ENCODE measurements at places on chromosomes 12 and 14. TPM values are rescaled to one million over a fixed set of nuclear protein-coding genes. Genes with fewer than 3 reads are reported as not detected.

- no peaks in the 10 kb centered on the region for H3K36me3 ChIP-seq
- DNase-seq = no peak
- no peak overlapping the region for H3K4me3 ChIP-seq
- H3K27me3 ChIP-seq = no peaks in the 10 kb centered on the region
- no peaks in the 10 kb centered on the region for H3K4me1 ChIP-seq
These were observed 167.9 kb downstream of the PHETA1 start for GRCh38 chr12:111201036-111201435.

- no peak overlapping the region for H3K27ac ChIP-seq
- no peak overlapping the region for H3K4me3 ChIP-seq
- no peaks in the 10 kb centered on the region for H3K27me3 ChIP-seq
- H3K4me1 ChIP-seq = no peaks in the 10 kb centered on the region
- H3K36me3 ChIP-seq = peaks cover 10% of the 10 kb centered on the region
- no peak for DNase-seq
These were observed 35.8 kb downstream of the CCNK start for GRCh38 chr14:99516871-99517642.

The ASCL1 gene
- total RNA-seq = 0.34 TPM

GRCh38 chr12:29731591-29731990, 52.2 kb downstream of the TMTC1 start:
- no peak for DNase-seq
- no peak overlapping the region for H3K27ac ChIP-seq
- no peaks in the 10 kb centered on the region for H3K36me3 ChIP-seq
- H3K27me3 ChIP-seq = no peaks in the 10 kb centered on the region
- H3K4me1 ChIP-seq = no peaks in the 10 kb centered on the region
- no peak overlapping the region for H3K4me3 ChIP-seq

DNA sequence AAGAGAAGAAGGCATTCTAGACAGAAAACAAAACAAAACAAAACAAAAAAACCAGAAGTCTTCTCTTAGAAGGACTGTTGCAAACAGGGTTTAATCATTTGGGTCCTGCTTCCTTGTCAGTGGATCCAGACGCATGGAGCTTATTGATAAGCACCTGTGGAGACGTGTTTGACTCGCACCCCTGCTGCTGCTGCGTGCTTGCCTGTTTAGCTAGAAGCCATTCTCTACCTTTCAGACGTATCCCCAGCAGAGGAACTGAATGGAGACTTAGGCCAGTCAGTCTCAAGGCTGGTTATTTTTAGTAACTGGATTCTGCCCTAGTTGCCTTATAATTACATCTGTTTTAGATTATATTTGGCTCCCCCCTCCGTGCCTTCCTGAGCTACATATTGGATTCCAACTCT, 186.1 kb upstream of the EEA1 start:
- no peak overlapping the region for H3K4me3 ChIP-seq
- H3K27ac ChIP-seq = no peak overlapping the region
- no peaks in the 10 kb centered on the region for H3K36me3 ChIP-seq
- H3K4me1 ChIP-seq = no peaks in the 10 kb centered on the region
- no peaks in the 10 kb centered on the region for H3K27me3 ChIP-seq

- no peaks in the 10 kb centered on the region for H3K36me3 ChIP-seq
- no peak for DNase-seq
- H3K4me3 ChIP-seq = no peak overlapping the region
- H3K27me3 ChIP-seq = peaks cover 5% of the 10 kb centered on the region
- no peaks in the 10 kb centered on the region for H3K4me1 ChIP-seq
- H3K27ac ChIP-seq = no peak overlapping the region
These were observed 37.2 kb downstream of the SLC35F4 start for GRCh38 chr14:57828713-57829112.

DNA sequence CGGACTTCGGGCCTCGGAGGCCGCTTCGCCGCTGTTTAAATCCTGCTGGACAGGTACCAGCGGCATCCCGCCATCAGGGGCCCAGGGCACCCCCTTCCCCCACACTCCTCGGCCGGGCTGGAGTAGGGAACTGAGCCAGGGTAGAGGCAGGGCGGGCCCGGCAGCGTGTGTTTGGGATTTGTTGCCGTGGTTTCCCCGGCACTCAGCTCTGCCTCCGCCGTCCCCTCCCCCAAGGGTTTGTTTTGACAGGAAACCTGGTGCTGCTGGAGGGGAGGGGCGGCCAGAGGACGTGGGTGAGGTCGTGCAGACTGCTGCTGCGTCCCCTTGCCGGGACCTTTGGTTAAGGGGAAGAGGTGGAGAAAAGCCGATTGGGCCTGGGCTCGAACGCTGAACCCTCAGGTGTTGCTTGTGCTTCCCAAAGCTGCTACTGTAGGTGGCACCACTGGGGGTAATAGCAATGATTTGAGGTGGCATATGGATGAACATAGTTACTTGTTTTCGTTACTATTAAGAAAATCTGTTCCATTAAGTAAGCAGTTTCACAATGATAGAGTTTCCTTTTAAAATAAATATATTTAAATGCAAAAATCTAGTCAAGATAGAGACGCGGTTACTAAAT, 778 bp downstream of the TCP11L2 start:
- no peaks in the 10 kb centered on the region for H3K4me1 ChIP-seq
- no peaks in the 10 kb centered on the region for H3K36me3 ChIP-seq
- peak; percentile 93 for DNase-seq
- peak overlapping the region; percentile 93 for H3K4me3 ChIP-seq
- H3K27ac ChIP-seq = peak overlapping the region; percentile 97

The HOXC12 gene
- total RNA-seq = not detected

The BIN2 gene
- total RNA-seq = 4.0 TPM

GRCh38 chr12:18864900-18865561, 127.1 kb downstream of the CAPZA3 start:
- H3K4me3 ChIP-seq = no peak overlapping the region
- DNase-seq = no peak
- H3K27me3 ChIP-seq = no peaks in the 10 kb centered on the region
- no peak overlapping the region for H3K27ac ChIP-seq

GRCh38 chr14:75579338-75579864, 981 bp downstream of the FLVCR2 start:
- H3K4me3 ChIP-seq = peak overlapping the region; percentile 78
- peak; percentile 58 for DNase-seq
- no peaks in the 10 kb centered on the region for H3K36me3 ChIP-seq
- no peaks in the 10 kb centered on the region for H3K4me1 ChIP-seq
- H3K27ac ChIP-seq = peak overlapping the region; percentile 83

GRCh38 chr12:71958056-71958455, 19.4 kb downstream of the TPH2 start:
- no peak for DNase-seq
- H3K27ac ChIP-seq = peak overlapping the region; percentile 21
- H3K27me3 ChIP-seq = no peaks in the 10 kb centered on the region
- H3K4me1 ChIP-seq = peaks cover 39% of the 10 kb centered on the region

DNA sequence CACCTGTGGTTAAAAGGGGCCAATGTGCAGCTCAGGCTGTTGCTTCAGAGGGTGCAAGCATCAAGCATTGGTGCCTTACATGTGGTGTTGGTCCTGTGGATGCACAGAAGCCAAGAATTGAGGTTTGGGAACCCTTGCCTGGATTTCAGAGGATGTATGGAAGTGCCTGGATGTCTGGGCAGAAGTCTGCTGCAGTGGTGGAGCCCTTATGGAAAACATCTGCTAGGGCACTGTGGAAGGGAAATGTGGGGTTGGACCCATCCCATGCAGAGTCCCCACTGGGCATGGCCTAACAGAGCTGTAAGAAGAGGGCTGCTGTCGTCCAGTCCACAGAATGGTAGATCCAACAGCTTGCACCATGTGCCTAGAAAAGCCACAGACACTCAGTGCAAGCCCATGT, 36.6 kb downstream of the PCNX1 start:
- no peak overlapping the region for H3K4me3 ChIP-seq
- H3K36me3 ChIP-seq = peaks cover 6% of the 10 kb centered on the region
- no peaks in the 10 kb centered on the region for H3K4me1 ChIP-seq
- DNase-seq = no peak

- H3K36me3 ChIP-seq = no peaks in the 10 kb centered on the region
- no peaks in the 10 kb centered on the region for H3K4me1 ChIP-seq
- no peak overlapping the region for H3K4me3 ChIP-seq
- DNase-seq = no peak
- no peaks in the 10 kb centered on the region for H3K27me3 ChIP-seq
- no peak overlapping the region for H3K27ac ChIP-seq
These were observed 324.0 kb upstream of the PDE3A start for GRCh38 chr12:20044351-20044750.

The CIT gene
- total RNA-seq = 12.8 TPM

- no peak overlapping the region for H3K4me3 ChIP-seq
- no peak for DNase-seq
- H3K36me3 ChIP-seq = no peaks in the 10 kb centered on the region
- no peaks in the 10 kb centered on the region for H3K4me1 ChIP-seq
- H3K27ac ChIP-seq = no peak overlapping the region
- H3K27me3 ChIP-seq = no peaks in the 10 kb centered on the region
These were observed 5.6 kb upstream of the ADGRD1 start for GRCh38 chr12:130948136-130948535.

DNA sequence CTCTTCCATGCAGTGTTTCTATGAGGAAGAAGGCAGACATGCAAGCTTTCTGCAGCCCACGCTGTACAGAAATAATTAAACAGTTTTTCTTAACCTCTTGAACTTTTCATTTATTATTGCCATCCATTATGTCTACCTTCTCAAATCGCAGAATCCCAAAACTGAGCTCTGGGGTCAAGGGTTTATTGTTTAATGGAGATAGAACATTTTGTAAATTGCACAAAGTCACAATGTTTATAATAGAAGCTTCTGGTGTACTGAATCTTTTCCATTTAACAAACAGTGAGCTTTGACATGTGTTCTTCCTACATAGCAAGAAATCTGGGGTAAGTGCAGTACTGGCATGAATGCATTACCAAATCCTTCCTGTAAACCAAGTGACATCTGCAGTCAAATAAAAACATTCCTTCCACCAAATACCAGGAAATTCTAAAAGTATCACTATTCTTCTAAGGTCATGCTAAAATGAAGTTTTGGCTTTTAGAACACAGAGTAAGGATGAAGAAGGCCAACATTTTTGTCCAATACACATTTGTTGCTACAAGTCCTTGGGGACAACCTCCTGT, 385.3 kb upstream of the DDHD1 start:
- no peak overlapping the region for H3K4me3 ChIP-seq
- no peaks in the 10 kb centered on the region for H3K4me1 ChIP-seq
- H3K27ac ChIP-seq = no peak overlapping the region
- no peak for DNase-seq
- no peaks in the 10 kb centered on the region for H3K27me3 ChIP-seq

DNA sequence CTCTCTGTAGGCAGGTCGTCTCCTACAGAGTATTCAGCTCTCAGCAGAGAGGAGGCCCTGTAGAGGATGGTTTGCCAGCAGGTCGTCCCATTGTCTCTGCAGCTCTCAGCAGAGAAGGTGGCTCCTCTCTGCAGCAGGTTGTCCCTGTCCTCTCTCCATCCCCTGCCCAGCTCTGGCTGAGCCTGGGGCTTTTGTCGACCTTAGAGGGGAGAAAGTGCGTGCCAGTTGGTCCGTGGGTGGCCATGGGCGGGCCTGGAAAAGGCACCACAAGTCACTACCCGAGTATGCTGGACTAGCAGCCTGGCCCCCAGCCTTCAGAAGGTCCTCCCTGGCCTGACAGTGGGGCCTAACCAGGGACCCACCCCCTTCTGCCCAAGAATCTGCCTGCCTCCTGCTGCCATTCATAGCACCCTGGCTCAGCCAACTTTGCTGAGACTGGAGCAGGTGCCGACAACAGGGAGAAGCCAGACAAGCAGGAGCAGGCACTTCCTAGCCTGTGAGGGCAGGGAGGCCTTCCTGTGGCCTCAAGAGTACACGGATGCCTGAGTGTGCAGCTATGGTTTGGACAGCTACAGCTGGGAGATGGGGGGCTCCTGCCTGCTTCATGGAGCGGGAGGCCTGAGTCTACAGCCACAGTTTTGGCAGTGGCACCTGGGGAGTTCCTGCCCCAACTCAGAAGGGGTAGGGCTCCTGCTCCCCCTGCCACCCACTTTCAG, 59.7 kb upstream of the KCNH3 start:
- H3K4me3 ChIP-seq = no peak overlapping the region
- H3K4me1 ChIP-seq = no peaks in the 10 kb centered on the region
- H3K27ac ChIP-seq = no peak overlapping the region
- no peaks in the 10 kb centered on the region for H3K27me3 ChIP-seq

- H3K27me3 ChIP-seq = no peaks in the 10 kb centered on the region
- H3K27ac ChIP-seq = no peak overlapping the region
- DNase-seq = no peak
- H3K4me1 ChIP-seq = no peaks in the 10 kb centered on the region
These were observed 25.3 kb downstream of the GRIN2B start for GRCh38 chr12:13956060-13956590.

DNA sequence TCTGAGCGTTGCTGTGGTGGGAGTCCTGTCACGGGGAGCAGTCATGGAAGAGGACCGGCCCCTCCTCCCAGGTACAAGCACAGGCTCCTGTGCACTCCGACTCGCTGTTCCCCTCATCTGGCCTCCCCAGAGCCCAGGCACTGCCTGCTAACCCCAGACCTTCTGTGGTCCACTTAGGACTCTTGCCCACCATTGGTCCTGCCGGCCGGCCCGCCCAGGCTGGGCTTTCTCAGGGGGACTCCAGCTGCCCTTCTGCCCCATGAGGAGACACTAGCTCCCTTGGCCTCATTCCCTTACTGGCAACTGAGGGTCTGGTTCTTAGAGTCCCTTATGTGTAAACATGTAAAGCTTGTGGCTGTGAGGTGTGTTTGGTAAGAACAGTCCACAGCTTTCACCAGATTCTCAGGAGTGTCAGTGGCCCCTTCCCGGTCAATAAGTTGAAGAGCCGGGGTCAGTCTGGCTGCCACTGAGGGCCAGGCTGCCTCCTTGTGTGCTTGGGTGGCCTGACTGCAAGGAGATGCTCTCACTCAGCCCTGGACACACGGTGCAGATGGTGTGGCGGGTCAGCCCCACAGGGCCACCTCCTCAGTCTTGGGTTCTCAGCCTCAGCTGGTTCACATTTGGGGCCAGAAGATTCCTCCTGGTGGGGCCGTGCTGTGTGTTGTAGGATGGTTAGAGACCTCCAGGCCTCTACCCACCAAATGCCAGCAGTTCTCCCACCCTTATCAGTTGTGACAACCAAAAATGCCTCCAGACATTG, 43.6 kb downstream of the DDX51 start:
- H3K4me1 ChIP-seq = no peaks in the 10 kb centered on the region
- no peak overlapping the region for H3K27ac ChIP-seq
- DNase-seq = no peak
- no peaks in the 10 kb centered on the region for H3K36me3 ChIP-seq

The PAX9 gene
- not detected for total RNA-seq

- DNase-seq = peak; percentile 35
- H3K27me3 ChIP-seq = no peaks in the 10 kb centered on the region
- peak overlapping the region; percentile 70 for H3K27ac ChIP-seq
These were observed 86.6 kb downstream of the BORCS5 start for GRCh38 chr12:12443431-12443878.

All from right lobe of liver (tissue), 6 donors.